Retina (tissue), 1 donor: ENCODE measurements at places on chromosomes 3 and 15.

DNA sequence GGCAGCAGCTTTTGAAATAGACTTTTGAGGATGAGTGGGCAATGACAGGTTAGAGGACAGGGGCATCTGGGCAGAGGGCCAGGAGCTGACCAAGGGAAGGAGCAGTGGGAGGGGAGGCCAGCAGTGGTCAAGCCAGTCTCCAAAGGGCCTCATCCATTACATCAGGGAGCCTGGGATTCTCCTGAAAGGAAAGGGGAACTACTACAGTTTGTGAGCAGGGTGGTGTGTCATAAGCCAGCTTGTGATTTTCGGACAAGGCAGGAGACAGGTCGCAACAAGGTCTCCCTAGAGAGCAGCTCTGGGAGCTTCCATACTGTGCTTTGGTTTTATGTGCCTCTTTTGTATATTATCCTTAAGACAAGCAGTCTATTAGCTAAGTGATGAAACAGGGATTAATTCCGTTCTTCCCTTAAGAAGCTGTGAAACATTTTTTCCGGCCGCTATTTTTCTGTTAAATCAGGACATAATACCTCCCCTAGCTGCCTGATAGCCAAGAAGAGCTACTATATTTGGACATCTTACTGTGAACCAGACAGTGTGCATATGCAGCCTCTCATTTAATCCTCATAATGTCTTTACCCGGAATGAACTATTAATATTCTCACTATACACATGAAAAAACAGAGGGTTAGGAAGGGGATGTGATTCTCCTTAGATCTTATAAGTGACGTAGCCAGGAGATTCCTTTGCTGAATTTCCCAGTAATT, 46.4 kb downstream of the C2CD4B start:
- no peak for DNase-seq

DNA sequence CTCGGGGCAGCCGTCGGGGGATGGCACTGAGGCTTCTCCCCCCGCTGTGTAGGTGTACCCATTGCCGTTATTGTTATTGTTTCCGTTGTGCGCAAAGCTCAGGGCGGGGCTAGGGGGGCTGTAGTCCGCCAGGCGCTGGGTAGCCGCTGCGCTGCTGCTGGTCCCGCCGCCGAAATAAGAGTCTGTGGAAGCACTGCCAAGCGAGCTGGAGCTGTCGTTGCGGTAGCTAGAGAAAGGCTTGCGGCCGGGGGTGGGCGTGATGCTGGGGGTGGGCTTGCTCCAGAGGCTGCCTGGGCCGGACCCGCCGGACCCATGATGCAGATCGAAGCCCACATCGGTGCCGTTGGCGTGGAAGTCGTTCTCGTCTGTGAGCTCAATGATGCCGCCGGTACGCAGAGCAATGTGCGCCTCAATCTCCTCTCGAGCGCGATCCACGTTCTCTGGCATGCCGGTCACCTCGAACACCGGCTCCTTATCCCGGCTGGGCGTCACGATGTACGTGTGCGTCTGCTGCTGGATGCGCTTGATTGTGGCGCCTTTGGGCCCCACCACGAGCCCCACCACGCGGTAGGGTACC, 1.9 kb downstream of the MEX3B start:
- no peak for DNase-seq

DNA sequence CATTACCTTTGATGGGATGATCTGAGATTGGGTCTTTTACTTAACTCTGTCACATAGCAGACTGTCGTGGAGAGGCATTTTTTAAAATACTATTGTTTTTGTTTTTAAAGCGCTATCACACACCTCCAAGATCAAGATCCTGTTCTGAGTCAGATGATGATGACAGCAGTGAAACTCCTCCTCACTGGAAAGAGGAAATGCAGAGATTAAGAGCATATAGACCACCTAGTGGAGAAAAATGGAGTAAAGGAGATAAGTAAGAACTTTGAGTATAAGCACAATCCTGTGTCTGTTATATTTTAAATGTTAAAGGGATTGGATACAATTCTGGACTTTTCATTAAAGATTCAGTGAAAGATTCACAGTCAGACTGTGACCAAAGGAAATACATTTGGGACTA, 18.4 kb upstream of the ZBTB47 start:
- no peak for DNase-seq

GRCh38 chr3:140077406-140077805, 142.4 kb downstream of the CLSTN2 start:
- no peak for DNase-seq

DNA sequence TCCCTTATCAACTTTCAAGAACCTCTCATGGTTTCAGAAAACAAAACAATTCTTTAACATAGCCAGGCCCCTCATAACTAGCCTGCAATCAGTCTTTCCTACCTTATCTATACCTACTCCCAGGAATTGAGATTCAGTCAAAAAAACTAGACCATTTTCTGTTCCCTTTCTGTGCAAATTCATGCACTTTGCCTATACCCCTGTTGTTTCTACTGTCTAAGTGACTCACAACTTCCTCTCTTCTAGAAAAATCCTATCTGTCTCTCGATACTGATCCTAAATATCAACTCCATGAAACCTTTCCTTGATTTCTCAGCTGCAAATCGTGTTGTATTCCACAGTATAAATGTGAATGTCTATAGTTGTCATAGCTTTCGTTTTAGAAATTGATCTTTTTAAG, 10.9 kb upstream of the IL1RAP start:
- no peak for DNase-seq

DNA sequence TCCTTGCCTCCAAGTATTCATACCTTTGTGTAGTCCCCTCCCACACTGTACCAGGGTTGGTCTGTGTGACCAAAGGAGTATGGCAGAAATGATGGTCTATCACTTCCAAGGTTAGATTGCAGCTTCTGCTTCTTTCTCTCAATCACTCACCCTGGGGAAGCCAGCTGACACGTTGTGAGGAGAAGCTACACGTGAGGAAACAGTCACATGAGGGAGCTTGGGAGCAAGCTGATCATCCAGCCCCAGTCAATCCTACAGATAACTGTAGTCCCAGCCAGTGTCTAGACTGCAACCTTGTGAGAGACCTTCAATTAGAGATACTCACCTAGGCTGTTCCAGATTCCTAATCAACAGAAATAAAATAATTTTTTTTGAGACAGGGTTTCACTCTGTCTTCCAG, 6.2 kb upstream of the ZNF774 start:
- DNase-seq: no peak

GRCh38 chr3:96434651-96435050, 379.7 kb upstream of the EPHA6 start:
- DNase-seq: no peak

DNA sequence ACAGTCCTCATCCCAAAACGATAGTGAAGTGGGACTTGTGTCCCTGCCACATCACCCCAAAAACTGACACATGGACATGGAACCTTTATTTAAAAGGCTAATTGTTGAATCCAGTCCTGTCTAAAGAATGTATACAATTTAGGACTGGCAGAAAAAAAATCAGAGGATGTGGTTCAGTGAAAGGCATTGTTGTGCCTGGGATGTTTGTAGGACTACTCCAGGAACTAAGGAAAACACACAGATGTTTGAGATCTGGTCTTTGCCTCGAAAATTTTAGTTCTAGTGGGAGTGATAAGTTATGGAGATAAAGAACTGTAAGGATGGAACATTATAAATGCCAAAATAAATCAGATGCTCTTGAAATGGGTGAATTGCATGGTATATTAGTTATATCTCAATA, 27.2 kb downstream of the VGLL4 start:
- no peak for DNase-seq

GRCh38 chr15:98524838-98525660, 123.3 kb upstream of the IGF1R start:
- peak; percentile 36 for DNase-seq

DNA sequence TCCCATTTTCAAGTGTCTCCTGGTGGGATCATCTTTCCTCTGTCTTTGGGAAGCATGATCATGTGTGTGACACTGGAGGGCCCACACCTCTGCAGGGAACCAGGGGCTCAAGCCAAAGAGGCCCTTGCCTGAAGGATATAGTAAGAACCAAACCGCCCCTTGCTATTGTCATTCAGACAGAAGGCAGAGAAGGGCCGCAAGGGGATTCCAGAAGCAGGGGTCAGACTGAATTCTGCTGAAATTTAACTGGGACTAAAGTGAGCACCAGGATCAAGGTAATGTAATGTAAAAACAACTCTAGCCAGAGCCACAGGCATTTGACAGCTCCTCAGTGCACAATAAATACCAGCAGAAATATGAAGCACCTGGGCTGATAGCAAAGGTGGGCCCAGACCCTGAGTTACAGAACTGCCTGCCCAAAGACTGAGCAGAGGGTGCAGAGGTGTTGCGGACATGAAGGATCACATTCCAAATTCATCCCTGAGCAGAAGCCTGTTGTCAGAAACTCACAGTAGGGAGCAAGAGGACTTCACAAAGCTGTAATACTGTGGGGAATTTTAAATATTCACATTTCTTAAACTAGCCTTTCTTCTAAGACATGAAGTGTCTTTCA, 46.0 kb upstream of the RASGRF1 start:
- no peak for DNase-seq

GRCh38 chr3:54123003-54123775, 837 bp downstream of the CACNA2D3 start:
- peak; percentile 67 for DNase-seq

DNA sequence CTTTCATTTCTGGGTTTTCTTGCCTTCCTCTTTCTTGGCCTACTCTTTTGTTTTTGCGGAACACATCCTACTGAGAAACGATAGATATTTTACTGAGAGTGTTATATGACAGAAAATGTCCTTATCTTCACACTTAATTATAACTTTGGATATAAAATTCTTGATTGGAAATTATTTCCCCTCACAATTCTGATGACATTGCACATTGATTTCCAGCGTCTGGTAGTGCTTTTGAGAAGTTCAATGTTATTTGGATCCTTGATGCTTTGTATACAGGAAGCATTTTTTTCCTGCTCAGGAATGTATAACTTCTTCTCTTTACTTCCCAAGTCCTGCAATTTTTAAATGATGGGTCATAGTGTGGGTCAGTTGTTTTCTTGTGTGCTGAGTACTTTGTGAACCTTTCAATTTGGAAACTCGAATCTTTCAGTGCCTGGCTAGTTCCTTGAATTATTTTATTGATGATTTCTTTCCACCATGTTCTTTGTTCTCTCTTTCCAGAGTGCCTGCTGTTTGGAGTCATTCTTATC, 183.9 kb downstream of the PDCD6IP start:
- no peak for DNase-seq

DNA sequence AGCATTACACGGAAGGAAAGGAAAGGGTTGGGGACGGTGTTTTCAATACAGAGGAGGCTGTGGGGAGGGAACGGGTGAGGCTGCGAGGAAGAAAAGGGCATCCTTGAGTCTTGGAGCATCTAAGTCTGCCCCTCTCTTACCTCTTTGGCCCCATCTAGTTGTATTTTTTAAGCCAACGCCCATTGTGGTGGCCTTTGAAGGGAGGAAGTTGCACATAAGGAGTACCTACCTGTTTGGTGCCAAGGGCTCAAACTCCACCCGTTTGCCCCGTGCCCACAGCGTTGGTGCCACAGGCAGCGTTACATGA, 146.1 kb upstream of the UMPS start:
- no peak for DNase-seq

GRCh38 chr3:192929755-192930547, 12.3 kb upstream of the MB21D2 start:
- DNase-seq: no peak

- DNase-seq: no peak
These were observed 91.3 kb downstream of the UACA start for GRCh38 chr15:70672081-70672480.

GRCh38 chr3:20080956-20081554, 40.8 kb downstream of the KAT2B start:
- peak; percentile 70 for DNase-seq

DNA sequence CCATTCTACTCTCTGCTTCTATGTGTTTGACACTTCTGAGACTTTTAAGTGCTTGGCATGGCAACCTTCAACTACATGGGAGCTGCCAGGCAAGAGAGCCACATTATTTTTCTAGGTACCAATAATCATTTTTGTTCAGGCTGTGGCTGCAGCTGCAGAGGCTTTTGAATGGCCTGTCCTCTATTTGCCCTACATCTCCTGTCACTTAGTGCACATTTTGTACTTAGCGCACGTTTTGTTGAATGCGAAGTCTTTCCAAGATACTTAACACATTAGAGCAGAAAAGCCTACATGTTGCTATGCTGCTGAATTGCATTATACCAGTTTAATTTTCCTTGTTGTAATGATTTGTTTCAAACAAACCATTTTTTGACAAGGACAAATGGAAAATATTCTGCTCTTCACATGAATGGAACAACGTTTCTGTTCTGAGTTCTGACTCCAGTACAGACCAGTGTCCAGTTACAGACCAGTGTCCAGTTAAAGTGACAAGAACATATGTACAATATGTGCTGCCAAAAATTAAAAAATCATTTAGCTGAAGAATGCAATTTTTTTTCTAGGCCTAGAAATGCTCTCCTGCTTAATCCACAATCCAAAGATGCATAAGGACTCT, 113.9 kb downstream of the ABI3BP start:
- no peak for DNase-seq

DNA sequence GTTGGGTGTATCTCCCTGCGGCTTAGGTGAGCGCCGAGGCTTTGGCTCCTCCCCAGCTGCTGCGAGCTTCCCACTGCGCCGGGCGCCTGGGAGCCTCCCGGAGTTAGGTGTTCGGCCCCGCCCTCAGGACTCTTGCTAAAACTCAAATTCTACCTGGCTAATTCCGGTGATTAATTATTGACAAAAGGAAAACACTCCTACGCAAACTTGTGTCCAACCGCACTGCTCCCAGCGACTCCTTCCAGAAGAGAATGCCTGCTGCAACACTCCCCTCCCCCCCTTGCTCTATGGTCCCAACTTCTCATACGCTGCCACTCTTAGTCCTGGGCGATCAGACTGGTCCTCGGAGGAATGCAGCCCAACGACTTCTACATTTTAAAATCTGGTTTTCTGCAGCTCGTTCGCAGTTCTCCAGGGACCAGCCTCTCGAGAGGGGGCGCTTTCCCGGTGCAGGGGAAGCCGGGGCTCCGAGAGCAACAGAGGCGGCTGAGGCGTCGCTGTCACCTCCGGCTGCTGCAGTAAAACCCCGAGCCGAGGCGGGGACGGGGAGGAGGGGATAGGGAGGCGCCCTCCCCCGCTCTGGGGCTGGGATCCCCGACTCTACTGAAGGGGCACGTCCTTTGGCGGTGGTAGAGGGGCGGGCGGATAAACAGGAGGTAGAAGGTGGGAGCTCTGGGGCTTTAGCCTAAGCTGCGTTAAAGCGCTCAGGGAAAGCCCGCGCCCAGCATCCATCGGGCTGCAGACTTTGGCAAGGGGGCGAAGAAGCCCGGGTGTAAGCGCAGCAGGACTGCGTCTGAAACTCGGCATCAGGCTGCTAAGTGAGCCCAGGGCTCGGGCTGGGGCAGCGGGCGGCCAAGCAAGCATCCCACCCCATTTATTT, at the start of gene SPTSSB:
Gene SPTSSB (minus strand): TSS at position 77 of the 880 bp plus-strand sequence. CDS start 25,194 bp downstream, outside the sequence.
- peak; percentile 88 for DNase-seq

DNA sequence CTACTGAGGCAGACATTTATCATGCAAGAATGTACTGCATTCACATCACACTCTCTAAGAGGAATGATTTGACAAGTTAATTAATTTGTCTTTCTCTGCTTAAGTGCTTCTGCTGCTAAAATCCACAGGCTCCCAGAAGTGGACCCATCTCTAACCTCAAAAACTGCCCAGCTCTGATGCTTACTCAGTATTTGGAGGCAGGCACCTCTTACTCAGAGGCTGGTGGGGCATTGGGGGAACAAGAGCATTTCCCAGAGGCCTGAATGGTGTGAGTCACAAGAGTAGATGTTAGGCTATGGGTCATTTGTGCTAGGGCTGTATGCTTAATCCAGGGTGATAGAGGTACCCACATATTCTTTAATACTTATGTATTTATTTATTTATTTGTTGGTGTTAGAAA, 34.4 kb upstream of the HCN4 start:
- no peak for DNase-seq

GRCh38 chr3:30183421-30183820, 423.0 kb upstream of the TGFBR2 start:
- no peak for DNase-seq

GRCh38 chr3:45597581-45597980, 3.0 kb downstream of the LIMD1 start:
- peak; percentile 15 for DNase-seq
